ENCODE measurements at places on chromosomes 5 and 9.

DNA sequence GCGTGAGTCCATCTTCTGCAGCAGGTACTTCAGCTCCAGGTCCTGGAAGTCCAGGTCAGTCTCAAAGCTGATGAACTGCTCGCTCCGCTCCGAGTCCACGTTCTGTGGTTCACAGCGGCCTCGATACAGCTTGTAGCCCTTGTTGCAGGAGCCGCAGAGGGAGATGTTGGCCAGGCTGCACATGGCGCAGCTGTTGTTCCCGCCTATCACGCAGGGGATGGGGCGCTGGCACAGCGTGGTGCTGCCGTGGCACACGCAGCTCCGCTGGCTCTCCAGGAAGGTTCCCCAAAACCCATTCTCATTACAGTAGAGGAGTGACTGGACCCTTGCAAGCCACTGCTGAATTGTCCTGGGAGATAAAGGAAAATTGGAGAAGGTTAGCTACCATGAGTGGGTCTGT lies 201.4 kb downstream of the BRINP1 start:
- DNase-seq = no peak

DNA sequence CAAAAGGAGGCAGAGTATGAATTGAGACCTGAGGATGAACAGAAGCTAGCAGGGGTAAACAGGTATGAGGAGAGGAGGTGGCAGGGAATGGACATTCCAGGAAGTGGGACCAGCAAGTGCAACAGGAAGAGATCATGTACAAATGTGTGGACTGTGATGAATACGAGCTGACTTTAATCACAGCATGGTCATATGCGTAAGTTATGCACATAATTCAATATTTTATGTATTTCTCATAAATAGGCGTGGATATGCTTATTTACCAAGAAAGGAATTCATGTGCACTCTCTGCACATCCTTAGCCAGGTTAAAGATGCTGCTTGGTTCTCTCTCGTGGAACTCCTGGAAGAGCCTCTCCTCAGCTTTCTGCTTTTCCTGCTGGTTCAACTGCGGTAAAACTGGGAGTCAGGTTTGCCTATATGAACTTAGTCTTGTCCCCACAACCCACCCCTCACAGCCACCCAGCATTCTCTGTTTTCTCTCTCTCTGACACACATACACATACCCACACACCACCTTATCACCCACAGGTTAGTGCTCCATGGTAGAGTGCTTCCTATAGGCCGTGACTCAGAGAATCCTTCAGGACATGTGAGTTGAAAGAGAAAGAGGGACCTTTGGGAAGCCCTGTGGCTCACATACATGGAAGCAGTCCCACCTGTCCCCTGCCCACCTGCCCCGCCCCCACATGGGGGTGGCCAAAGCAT lies 35.7 kb downstream of the TRPC7 start:
- DNase-seq = no peak

DNA sequence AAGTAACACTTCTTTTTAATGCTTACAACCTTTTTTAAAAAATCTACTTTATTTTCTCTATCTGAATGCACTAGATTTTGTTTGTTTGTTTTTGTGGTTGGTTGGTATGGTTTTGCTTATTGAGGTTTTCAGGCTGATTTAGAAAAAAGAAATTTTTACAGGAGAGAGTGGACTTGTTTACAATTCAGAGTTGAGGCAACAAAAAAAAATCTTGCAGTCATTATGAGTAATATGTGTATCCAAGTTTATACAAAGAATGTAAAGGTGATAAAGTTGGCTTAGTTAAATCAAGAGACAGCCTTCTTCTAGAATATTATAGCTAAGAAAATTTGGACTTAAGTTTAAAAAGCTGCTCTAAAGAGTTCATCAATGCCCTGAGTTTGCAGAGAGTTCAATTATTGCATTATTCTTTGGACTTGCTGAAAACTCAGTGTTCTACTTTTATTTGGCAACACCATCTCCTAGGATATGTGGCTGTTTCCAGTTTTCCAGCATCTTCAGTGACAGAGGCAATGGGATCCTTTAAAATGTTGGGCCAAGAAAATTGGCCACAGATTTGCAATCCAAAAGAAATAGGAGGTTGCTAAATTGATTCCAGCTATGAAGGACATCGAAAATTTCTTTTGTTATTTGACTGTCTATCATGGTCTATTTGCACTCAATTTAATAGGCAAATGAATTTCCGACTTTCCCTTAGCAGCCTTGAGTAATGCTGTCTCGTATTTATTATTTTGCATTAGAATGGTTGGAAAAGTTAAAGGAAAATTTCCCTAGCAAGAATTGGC lies 10.7 kb downstream of the STK32A start:
- no peak for DNase-seq

DNA sequence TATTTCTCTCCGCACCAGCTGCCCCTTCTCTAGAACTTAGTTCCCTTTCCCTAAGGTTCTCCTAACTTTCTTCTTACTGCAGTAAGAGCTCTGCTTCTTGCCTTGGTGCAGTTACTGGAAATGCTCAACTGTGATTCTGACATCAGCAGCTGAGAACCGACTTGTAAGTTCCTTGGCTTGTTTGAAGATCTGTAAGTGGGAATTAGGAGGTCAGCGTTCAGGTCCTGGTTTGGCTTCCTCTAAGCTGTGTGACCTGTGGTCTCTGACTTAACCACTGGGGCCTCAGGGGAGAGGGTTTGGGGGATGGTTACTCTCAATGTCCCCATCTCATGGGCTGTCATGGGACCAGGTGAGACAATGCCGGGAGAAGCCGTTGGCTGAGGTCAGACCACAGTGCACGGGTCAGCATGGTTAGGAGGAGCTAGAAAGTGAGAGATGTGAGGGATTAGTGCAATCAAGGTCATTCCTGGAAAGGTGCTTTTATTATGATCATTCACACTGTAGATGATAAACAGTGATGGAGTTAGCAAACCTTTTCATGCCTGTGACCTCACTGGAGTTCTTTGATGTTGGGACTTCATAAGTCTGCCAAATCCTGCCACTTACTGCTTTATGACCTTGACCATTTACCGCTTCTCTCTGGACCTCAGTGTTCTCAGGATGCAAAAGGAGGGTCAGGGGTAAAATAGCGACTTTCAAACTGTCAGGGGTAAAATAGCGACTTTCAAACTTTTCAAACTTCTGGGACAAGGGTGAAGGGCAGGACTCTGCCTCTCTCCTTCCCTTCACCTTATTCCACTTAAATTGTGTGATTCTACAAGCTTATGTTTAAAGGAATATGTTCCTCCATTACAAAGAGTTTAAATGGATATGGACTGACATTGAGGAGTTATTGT lies 7.3 kb downstream of the PAPPA start:
- no peak for DNase-seq

- no peak for DNase-seq
Observed at GRCh38 chr5:36630201-36631145, 24.1 kb downstream of the SLC1A3 start.

DNA sequence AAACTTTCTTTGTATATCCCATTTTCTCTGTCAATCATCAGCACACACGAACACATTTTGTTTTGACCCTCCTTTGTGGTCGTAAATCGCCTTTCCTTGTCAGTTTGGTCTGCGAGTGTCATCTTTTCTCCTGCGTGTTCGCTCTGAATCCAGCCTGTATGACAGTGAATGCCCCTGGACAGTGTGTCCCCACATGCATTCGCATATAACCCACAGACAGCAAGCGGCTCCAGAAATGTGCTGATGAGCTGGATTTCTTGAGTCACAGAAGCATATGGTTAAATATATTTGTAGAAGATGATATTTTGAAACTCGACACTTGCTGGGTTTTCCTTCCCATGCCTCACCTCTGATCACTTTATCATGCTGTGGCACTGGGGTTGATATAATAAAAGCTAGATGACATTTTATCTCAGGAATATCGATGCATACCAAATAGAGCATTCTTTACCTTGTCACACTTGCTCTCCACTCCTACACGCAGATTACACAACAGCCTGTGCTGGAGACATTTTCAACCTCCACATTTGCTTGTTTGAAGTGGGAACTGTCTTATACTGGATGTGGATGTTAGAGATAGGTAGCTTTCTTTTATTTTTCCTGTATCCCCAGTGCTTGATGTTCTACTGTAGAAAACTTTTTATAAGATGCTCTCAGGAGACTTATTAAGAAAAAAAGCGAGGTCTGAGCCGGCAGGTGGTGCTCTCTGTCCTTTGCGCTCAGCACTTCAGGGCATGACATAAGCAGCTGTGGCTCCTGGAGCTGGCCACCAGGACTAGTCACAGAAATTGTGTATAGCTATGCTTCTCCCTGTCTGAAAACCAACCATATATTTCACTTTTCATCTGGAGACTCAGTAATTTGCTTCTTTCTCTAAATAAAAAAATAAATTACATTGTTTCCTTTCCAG lies 215.1 kb downstream of the SH3GL2 start:
- no peak for DNase-seq

GRCh38 chr5:128579093-128579492 lies 41.0 kb upstream of the FBN2 start:
- DNase-seq = no peak

DNA sequence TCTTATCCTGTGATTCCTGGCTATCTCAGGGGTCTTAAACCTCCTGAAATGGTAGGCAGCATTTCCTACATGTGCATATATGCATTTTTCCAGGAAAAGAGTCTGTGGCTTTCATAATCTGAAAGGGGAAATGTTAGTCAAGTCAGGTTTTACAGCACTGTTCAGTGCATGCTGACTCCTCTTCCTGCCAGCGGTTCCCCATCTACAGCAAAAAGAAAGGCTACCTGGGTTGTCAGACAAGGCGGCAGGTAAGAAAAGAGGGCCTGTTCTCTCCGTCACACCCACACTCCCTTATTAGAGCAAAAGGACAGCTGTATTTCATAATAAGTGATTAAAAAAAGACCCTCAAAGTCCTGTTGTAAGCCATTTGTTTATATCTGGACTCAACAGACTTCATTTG lies 4.3 kb upstream of the SPATA6L start:
- DNase-seq = no peak

DNA sequence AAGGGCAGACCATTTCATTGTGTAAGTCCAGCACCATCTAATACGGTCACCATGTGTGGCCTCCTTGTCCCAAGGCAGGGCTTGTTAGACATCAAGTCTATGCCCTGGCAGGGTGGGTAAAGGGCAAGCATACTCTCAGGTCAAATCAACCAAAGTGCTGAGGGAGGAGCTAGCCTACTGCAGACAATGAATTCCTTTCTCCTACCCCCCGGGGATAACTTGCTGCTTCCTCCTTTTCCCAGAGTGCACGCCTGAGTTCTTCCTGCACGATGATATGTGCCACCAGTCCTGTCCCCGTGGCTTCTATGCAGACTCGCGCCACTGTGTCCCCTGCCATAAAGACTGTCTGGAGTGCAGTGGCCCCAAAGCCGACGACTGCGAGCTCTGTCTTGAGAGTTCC lies 71.4 kb downstream of the RFK start:
- no peak for DNase-seq

- DNase-seq = peak; percentile 55
Observed at GRCh38 chr9:93575796-93576257, 557 bp upstream of the PHF2 start.

DNA sequence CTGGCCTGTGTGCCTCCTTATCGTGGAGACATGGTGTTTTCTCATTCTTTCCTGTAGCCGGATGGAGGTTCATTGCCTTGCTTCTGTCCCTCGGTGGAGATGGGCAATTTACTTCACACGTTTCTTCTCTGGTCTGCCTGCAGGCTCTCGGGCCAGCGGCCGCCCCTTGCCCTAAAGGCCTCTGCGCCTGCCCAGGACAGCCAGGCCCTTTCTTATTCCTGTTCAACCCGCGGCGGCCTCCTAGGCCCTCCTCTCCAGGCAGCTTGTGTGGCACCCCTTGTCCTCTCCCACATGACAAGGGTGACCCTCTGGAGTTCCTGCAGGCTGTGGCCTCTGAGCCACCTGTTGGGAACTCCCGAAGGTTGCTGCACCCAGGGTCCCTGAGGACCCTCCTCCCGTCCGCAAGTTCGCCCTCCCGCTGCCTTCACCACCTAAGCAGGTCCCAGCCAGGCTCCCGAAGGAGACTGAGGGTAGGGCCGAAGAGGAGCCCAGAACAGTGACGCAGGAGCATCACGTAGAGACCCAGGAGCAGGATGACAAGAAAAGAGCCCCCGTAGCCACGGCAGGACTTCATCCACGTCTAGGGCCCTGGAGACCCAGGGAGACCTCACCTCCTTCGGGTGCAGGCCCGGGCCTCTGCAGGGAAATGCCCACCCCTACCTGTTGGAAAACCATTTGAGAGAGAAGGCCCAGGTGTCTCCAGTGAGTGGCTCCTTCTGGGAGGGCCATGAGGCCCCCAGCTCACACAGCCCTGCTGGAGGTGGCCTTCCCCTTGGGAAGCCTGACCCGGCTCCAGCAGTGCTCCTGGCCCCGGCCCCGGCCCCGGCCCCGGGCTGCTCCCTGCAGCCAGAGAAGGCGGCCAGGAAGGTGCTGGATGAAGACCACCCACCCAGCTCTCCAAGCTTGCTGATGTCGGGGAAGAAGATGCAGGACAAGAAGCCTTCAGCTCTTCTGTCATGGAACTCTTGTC lies 291.4 kb downstream of the TLE4 start:
- DNase-seq = no peak

GRCh38 chr5:144547098-144547499 lies 376.4 kb downstream of the KCTD16 start:
- DNase-seq = no peak

DNA sequence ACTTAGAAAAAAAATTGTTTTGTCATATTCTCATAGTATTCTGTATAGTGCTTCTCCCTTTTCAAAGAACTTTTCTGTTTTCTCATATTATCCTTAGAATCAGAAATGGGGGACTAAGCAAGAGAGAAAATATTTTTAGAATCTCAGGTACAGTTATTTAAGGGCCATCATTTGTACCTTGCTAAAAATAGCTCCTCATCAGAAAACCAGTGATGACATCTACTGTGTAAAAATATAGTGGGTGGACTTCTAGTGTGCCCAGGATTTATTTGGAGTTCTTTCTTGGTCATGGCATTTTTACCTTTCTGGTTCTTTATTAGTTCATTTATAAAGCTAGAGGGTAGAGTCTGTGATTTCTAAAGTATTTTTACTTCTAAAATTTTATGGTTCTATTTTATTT lies 82.5 kb downstream of the CSNK1G3 start:
- no peak for DNase-seq

GRCh38 chr5:108481355-108481931 lies 99.5 kb upstream of the FBXL17 start:
- no peak for DNase-seq

- no peak for DNase-seq
Observed at GRCh38 chr9:16622541-16622940, 247.9 kb downstream of the BNC2 start.

DNA sequence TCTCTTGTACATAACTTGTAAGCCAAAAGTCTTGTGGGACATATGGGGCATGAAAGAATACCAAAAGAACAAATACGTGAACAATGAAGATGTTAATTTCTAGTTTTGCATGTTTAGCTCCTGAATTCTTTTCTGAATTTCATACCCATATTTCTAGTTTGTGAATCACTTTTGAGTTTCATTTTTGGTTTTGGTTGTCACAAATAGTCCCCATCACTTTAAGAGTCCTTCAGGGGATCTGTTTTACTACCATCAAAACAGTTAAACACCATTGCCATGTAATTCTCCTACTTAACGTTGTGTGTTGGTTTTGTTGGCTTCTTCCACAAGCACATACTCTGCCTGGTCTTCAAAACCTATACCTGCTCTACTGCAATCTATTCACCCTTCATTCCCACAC lies 27.0 kb downstream of the VCAN start:
- no peak for DNase-seq

Measured in activated naive CD4-positive, alpha-beta T cell treated with Interleukin-2 at 50 U/mL for 16 hours (primary cell).